ENCODE measurements at places on chromosomes 6 and 20.

DNA sequence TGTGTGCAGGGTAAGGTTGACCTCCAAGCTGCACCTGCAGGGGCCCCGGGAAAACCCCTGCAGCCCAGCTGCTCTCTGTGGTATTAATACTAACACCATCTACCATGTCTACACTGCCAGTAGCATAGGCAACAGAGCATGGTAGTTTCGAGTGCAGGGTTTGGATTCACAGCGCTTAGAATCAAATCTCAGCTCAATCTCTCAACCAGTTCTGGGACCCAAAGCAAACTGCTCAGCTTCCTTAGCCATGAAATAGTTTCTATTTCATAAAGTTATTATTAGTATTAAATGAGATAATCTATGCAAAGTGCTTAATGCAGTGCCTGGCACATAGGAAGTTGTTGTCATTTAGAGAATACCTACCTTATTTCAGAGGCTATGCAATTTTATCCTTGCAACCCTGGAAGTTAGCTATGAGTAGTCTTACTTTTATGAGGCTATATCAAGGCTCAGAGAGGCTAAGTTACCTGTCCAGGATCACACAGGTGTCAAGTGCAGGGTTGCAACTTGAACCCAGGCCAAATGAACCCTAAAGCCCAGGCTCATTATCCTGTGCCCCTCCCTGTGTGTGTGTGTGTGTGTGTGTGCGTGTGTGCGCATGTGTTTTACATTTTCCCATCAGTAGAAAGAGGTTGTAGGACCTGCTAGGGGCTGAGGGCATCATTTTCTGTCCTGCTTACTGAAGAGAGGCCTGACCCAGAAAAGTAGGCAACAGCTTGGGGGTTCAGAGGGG lies 27.6 kb upstream of the MRPS18A start:
- no peak for DNase-seq

- DNase-seq = no peak
These were observed 3.5 kb downstream of the AKIRIN2 start for GRCh38 chr6:87698547-87699006.

- DNase-seq = no peak
These were observed 183.7 kb downstream of the UNC5CL start for GRCh38 chr6:40855168-40855880.

DNA sequence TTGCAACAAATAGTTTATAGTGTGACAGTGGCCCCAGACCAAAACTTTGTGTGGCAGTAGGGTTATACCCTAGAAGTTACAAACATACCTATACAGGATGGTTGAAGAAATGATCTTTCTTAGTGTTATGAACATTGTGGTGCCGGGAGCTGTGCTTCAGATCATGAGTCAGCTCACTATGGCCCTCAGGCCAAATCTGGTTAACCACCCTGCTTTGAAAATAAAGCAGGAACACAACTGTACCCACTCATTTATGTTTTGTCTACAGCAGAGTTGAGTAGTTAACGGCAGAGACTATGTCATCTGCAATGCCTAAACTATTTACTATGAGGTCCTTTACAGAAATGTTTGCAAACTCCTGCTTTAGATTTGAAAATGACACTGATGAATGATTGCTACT lies 24.3 kb downstream of the AKAP7 start:
- DNase-seq = no peak

GRCh38 chr20:16922834-16923233 lies 174.7 kb downstream of the OTOR start:
- no peak for DNase-seq

- DNase-seq = no peak
These were observed 385.9 kb upstream of the RUNX2 start for GRCh38 chr6:44942201-44942600.

Measured in left ventricle myocardium superior (tissue), 1 donor.